ENCODE measurements at places on chromosomes 2 and 18.

- DNase-seq, result no peak
These were observed 6.5 kb downstream of the SH3BP4 start for GRCh38 chr2:234958311-234958710.

- DNase-seq, result no peak
These were observed 484 bp downstream of the APCDD1 start for GRCh38 chr18:10454681-10455557.

GRCh38 chr2:8511868-8512612 lies 169.8 kb upstream of the ID2 start:
- DNase-seq, result no peak

- no peak for DNase-seq
These were observed 94.1 kb upstream of the ACAA2 start for GRCh38 chr18:49907346-49907929.
